ENCODE measurements at places on chromosomes 1 and 21. TPM values are rescaled to one million over a fixed set of nuclear protein-coding genes. Genes with fewer than 3 reads are reported as not detected.

Gene CDK18
- 0.85 TPM for total RNA-seq

GRCh38 chr1:15676010-15676409, 8.1 kb upstream of the PLEKHM2 start:
- no peak for DNase-seq

Gene S100A14
- not detected for total RNA-seq

- DNase-seq, result peak; percentile 18
Observed at GRCh38 chr21:42159560-42160110, 59.3 kb upstream of the ABCG1 start.

Gene HCN3
- 2.2 TPM for total RNA-seq

Gene CATSPER4
- total RNA-seq, result not detected

GRCh38 chr1:230822092-230822581, 46.2 kb downstream of the C1orf198 start:
- no peak for DNase-seq

Gene GJA8
- not detected for total RNA-seq

DNA sequence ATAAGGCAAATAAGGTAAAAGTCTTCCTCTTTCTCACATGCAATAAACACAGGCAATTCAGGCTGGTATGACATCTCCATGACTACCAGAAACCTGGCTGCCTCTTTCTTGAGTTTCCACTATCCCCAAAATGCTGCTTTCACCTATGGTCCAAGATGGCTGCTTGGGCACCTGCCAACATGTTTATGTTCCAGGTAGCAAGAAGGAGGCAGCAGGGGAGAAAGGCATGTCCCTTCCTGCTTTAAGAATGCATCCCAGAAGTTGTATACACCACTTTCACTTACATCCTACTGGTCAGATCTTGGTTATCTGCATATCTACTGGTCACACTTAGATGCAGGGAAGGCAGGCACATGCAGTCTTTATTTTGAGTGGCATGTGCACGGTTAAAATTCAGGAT, 19.4 kb upstream of the ACOT11 start:
- no peak for DNase-seq

Gene GJA9
- not detected for total RNA-seq

GRCh38 chr1:109546311-109547109, 1.9 kb upstream of the GNAI3 start:
- DNase-seq, result peak; percentile 87

DNA sequence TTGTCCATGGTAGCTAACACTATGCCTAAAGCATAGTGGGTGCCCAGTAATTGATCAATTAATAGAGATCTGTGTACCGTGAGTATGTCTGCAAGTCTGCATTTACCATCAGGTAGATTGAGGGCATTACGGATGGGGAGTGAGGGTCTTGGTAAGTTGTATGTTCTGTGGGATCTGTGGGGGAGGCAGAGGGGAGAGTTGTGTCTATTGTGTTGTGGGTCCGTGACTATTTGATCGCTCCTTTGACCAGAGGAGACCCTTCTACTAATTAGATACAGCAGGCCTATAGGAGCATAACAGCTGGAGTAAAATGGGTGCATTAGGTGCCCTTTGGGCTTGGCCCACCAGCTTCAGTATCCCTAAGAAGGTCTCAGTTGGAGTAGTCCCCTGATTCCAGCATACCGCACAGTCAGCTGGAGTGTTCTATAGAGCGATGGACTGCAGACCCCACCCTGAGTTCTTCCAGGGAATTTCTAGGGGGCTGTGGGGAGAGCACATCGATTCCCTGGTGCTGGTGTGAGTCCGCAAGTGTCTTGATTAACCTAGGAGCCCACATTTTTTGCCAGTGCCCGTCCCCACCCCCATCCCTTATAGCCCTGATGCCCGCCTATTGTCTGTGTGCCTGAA, 55.9 kb downstream of the RHBG start:
- DNase-seq, result no peak

DNA sequence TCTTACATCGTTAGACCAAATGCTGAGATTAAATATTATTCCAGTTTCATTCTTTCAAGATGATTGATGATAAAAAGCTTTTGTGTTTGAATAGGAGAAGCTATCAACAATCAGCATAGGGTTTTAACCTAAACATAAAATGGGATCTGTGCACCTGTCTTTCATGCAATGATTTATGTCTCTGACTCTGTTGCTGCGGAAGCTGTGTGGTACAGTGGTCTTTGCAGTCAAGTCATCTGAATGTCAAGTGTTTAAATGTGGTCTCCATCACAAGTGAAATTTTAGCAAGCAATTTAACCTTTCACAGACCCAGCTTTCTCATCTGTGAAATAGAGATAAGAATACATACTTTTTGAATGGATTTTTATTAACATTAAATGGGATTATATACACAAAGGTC, 107.2 kb downstream of the PLPPR5 start:
- no peak for DNase-seq

DNA sequence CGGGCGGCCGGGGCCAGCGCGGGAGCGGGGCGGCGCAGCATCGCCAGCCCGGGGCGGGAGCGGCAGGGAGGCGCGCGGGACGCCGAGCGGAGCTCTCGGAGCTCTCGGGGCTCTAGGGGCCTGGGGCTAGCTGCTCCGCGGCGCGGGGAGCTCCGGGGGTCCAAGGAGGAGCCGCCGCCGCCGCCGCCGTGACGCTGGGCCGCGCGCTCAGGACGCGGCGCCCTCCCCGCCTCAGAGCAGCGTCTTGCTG, 147 bp downstream of the CLSTN1 start:
- no peak for DNase-seq

Gene DIP2A
- total RNA-seq, result 105 TPM

- DNase-seq, result no peak
Observed at GRCh38 chr21:33112681-33113080, 42.7 kb downstream of the OLIG1 start.

Gene APCS
- not detected for total RNA-seq

Gene PLEKHA6
- 0.66 TPM for total RNA-seq

GRCh38 chr1:222547944-222548671, at the start of gene HHIPL2:
HHIPL2 (minus strand) TSS chr1:222548104; CDS start chr1:222548044, 60 bp downstream.
- DNase-seq, result no peak

Gene RHEX
- 2.8 TPM for total RNA-seq

- no peak for DNase-seq
Observed at GRCh38 chr1:234683861-234684632, 74.1 kb upstream of the IRF2BP2 start.

Data from naive thymus-derived CD4-positive, alpha-beta T cell (primary cell).